Stromal cell of bone marrow (primary cell): ENCODE measurements at places on chromosomes 16 and 17.

- DNase-seq: no peak
Observed at GRCh38 chr17:49557312-49558024, 18.2 kb upstream of the NXPH3 start.

DNA sequence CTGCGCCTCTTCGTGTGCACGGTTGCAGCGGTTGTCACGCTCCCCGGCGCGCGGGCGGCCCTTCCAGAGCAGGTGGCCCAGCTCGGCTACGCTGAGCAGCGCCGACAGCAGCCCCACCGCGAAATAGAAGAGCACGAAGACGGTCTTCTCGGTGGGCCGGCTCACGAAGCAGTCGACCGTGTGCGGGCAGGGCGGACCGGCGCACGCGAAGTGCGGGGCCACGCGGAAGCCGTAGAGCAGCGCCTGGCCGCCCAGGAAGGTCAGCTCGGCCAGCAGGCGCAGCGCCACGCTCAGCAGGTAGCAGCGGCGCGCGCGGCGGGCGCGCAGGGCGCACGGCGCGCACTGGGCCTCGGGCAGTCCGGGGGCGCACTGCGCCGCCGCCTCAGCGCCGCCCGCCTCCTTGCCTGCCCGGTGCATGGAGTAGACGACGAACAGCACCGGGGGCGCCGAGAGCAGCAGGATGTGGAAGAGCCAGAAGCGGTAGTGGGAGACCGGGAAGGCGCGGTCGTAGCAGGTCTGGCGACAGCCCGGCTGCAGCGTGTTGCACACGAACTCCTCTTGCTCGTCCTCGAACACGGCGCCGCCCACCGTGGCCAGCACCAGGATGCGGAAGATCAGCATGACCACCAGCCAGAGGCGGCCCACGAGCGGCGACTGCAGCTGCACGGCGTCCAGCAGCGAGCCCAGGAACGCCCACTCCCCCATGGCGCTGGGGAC lies 1.3 kb downstream of the GJD3 start:
- no peak for DNase-seq

DNA sequence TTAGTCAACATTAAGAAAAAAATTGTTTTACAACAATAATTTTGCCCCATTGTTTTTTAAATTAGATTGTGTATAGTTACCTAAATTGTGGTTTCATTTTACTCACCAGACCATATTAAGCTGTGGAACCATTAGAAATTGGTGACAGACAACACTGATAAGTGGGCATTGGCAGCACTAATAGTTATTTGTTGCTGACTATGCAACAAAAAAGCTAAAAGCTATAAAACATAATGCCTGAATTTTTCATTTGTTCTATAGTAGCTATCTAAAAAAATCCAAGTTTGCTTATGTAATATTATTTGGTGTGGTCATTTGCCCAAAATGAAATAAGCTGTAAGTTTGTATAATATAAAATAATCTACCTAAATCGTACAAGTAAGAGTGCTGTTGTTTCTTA lies 13.7 kb upstream of the VWA3A start:
- no peak for DNase-seq

GRCh38 chr17:44602390-44602789 lies 45.1 kb downstream of the FZD2 start:
- DNase-seq: no peak

DNA sequence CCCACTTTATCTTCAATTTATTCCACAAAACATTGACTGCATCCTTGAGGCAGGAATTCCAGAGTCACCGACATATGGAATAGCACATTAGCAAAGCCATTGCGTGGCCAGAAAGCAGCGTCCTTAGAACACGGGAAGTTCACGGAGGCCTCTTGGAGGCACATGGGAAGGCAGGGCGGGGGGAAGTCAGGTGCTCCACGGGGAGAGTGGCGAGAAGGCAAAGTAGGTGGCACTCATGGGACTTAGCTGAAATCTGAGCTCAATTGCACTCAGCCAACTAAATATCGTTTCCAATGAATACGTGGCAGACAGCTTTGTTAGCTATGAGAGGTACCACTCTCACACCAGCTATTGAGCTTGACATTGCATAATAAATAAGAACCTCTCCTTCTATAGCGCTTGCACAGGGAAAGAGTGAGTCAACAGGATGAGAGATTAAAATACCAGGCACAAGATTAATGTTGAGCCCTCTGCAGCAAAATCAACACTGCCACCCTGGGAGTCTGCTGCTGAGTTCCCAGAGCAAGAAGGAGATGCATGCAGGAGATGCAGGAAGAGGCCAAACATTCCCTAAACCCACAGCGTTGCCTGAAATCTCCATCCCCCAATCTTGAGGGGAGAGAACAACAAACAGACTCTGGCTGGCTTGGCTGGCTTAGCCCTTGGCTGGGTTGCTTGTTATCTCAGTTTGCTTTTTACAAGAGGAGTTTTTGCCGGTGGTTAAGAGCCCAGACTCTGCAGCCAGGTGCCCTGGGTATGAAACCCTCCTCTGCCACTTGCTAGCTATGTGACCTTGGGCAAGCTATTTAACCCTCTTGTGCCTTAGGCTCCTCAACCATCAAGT lies 28.8 kb downstream of the ABCC12 start:
- peak; percentile 97 for DNase-seq

DNA sequence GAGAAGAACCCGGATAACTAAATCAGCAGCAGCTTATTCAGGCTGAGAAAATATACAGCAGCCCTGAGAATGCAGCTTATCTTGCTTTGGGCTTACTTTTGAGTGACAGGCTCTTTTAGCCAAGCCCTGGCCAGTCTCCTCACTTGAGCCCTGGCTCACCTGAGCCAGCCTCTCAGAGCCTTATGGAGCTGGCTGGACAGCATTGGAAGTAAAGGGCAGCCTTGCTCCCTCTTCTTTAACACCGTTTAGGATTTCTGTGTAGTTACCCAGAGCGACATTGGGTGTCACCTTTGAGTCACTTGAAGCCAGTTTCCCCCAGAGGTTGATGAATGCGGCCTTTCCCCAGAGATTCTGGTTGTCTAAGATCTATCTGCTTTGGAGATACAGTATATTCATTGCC lies 7.7 kb upstream of the NPIPB2 start:
- DNase-seq: no peak

GRCh38 chr16:35192993-35193392 lies 1733.6 kb downstream of the TP53TG3F start:
- DNase-seq: no peak

- DNase-seq: no peak
Observed at GRCh38 chr17:55420067-55420775, 1.4 kb downstream of the MMD start.

GRCh38 chr16:85465328-85466303 lies 147.5 kb upstream of the GSE1 start:
- DNase-seq: peak; percentile 61

DNA sequence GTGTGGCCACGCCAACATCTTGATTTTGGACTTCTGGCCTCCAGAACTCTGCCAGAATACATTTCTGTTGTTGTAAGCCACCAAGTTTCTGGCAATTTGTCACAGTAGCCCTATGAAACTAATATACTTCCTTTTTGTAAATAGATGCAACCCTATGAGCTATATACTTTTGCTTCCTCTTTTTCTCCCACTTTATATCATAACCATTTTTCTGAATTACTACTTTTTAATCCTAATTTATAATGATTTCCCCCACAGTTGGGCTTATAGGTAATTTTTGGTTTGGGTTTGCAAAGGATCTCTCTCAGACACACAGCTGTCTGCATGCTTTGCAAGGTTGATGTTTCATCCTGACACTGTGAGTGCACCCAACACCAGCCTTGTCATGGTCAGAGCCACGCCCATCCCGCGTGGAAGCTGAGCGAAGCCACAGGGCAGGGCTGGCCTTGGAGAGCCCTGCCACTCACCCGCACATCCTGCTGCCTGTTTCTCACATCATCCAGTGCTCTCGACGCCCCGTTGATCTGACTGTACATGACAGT lies 5.8 kb downstream of the TRIM25 start:
- no peak for DNase-seq

DNA sequence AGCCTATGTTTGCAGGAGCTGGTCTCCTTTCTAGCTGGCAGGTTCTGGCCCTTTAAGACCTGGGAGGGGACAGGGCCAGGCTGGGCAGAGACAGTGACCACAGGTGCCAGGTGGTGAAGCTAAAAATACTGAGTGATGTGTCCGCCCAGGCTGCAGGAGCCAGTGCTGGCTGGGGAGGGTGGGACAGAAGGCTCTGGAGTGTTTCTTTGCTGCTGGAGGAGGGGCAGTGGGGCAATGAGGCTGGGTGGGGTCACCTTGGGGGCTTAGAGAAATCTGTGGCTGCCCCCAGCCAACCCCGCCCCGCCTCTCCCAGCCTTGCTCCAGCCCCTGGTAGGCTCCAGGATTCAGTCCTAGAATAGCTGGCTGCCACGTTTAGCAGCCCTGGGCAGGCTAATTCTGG lies 30.4 kb upstream of the SBK1 start:
- DNase-seq: no peak

GRCh38 chr17:82153745-82154375 lies 55.8 kb upstream of the FASN start:
- DNase-seq: peak; percentile 44

GRCh38 chr17:45302649-45303173 lies 14.1 kb downstream of the MAP3K14 start:
- no peak for DNase-seq

DNA sequence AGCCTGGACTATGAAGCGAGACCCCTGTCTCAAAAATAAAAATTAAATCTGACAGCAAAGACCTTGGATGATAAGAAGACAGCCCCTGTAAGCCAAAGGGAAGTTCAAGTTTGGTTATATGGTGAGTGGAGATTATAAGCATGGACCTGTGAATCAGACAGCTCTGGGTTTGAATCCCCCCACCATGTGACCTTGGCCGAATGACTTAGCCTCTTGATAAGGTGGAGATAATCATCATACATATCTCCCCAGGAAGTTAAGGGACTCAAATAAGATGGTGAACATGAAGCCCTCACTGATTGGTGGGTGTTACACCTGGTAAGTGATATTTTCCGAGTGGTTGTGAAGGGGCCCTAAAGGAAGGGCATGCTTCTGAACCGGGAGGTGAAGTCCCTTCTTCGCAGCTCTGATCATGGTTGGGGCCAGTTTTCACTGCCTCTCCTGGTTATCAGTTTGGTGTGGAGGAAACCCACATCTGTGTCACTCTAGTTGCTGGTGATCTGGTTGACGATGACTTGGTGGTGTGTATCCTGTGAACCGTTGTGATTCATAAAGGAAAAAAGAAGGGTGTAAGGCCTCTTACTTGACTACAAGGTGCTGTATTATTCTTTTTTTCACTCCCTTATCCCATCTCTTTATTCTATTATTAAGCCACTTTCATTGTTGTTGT lies 61.7 kb upstream of the CLEC18A start:
- DNase-seq: no peak

DNA sequence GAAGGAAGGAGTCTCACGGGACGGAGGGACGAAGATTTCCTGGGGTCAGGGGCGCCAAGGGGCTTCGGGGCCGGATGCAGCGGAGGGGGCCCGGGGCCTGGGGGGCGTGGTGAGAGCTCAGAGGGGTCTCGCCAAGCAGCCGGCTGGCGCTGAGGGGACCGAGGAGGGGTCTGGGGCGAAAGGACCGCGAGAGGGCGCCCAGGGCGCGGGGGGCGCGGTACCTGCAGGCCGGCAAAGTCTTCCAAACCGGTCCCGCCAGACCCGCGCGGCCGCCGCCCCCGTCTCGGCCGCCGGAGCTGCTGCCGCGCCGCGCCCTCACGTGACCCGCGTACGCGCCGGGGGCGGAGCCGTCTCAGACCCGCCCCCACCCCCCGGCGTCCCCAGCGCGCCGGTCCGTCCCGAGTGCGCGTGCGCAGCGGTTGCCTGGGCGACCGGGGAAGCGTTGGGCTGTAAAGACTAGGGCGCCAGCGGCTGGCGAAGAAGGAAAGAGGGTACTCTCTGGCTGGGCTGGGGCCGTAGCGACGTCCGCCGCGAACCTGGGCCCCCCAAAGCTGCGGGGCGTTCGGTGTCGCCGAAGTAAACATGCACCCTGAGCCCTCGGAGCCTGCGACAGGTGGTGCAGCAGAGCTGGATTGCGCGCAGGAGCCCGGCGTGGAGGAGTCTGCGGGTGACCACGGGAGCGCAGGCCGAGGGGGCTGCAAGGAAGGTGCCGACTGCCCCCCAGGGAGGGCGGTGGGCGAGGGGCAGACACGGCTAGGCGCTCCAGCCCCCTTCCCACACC lies at the start of the genes DNAAF1 and HSDL1:
Gene DNAAF1 (plus strand): TSS at position 450 of the 781 bp plus-strand sequence. CDS start 133 bp downstream, at position 583.
Gene HSDL1 (minus strand): TSS at position 319 of the 781 bp plus-strand sequence. CDS start 13,856 bp downstream, outside the sequence.
- DNase-seq: peak; percentile 60

DNA sequence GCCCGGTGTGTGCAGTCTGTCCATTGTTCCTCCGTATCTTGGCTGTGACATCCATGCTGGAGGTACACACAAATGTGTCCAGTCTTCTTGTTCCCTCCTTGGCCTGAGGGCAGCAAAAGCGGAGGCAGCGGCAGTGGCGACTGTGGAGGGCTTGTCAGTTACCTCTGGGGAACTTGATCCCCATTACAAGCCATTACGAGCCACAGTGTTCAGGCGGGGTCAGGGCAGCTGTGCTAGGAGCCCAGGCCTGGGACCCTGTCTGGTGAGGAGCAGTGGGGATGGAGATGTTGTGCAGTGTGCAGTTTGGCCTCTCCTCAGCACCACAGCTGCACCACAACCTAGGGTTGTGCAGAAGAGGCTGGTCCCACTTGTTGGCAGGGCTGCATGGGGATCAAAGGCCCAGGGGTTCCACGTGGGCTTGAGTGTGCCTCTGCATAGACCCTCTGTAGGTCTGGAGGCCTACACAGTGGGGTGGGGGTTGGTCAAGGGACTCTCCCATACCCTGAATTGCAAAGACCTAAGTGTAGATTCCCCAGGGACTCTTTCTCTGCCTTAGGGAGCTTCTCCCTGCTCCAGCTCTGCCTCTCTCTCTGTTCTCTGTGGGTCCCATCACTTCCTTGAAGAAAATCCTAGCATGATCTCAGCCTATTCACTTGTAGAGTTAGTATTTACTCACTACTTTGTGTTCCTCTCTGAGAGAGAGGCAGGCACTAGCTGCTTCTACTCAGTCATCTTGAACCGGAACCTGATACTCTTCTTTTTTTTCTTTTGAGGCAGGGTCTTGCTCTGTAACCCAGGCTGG lies 58.8 kb downstream of the SLFN11 start:
- no peak for DNase-seq

- DNase-seq: no peak
Observed at GRCh38 chr17:54153423-54153822, 330.7 kb downstream of the KIF2B start.

DNA sequence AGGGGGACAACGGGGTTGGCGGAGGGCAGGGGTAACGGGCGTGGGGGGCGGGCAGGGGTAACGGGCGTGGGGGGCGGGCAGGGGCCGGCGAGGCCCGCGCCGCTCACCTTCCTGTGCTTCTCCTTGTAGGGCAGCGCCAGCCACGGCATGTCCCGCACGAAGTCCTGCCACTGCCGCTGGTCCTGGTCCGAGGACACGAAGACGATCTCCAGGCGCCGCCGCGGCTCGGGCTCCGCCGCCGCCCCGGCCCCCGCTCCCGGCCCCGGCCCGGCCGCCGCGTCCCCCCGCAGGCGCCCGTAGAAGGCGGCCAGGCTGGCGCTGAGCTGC lies 401 bp downstream of the NXN start:
- DNase-seq: no peak

DNA sequence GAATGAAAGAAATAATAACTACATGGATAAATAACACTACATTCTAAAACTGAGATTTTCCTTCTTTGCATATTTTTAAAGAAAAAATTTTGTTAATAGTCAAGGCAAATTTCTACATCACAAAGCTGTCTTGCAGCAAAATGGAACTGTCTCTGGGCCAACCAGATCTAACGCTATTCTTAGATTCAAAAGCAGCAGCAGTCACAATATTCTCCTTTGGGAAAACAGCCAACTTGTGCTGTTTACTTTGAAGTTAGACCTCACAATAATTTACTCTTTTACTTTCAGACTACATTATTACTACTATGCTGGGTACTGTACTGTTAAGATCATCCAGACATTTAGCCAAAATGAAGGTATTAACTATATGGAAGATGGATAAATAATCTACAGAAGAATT lies 189.1 kb downstream of the CEP112 start:
- no peak for DNase-seq

GRCh38 chr17:30805944-30806456 lies 18.5 kb downstream of the CRLF3 start:
- no peak for DNase-seq
